ENCODE measurements at places on chromosomes 5 and 9.

GRCh38 chr5:90560771-90561170 lies 2.2 kb downstream of the ADGRV1 start:
- no peak for DNase-seq

GRCh38 chr5:84474126-84474525 lies 89.4 kb upstream of the EDIL3 start:
- no peak for DNase-seq

DNA sequence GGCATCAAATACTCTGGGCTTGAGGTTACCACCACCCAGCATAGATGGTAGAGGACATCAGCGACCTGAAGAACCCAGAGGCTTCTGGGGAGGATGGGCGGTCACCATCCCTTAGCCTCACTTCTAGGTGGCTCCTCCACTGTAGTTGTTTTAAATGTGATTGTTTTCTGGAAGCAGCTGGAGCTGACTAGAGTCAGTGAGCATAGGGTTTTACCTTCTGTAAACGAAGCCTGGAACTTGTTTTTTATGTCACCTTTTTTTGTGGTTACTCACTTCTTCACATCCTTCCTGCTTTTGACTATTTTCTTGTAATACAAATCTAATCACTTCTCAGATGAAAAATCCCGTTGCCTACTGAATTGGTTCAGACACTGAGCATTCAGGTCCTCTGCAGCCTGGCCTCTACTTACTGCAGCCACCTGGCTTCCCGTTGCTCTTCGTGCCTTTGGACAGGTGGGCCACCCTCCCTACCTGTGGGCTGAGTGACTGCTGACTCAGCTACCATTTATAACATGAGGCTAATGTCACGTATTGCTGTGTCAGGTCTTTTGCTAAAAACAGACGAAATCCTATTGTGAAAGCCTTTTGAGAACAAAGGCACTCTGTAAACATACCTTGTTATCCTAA lies 167.8 kb downstream of the MAN2A1 start:
- DNase-seq = no peak

DNA sequence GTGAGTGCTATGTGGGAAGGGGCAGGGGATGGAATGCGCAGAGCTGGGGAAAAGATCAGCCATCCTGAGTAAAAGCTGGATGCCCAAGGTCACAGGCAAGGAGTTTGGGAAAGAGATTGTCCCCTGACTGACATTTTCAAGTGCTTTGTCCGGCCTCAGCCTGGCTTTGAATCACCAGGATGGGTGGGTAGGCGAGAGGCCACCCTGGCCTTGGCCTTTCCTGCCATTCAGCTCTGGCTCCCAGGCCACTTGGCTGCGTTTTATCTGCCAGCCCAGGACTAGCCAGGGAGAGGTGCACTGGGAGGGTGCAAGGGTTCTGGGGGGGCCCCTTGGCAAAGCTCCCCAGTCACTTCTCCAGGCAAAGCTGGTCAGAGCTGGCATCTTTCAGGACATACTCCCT lies 37.4 kb upstream of the SYNPO start:
- no peak for DNase-seq

- no peak for DNase-seq
Observed at GRCh38 chr5:84343171-84343570, 41.5 kb downstream of the EDIL3 start.

GRCh38 chr9:18429070-18429469 lies 44.9 kb upstream of the ADAMTSL1 start:
- no peak for DNase-seq

- no peak for DNase-seq
Observed at GRCh38 chr5:24547132-24547531, 97.6 kb downstream of the CDH10 start.

DNA sequence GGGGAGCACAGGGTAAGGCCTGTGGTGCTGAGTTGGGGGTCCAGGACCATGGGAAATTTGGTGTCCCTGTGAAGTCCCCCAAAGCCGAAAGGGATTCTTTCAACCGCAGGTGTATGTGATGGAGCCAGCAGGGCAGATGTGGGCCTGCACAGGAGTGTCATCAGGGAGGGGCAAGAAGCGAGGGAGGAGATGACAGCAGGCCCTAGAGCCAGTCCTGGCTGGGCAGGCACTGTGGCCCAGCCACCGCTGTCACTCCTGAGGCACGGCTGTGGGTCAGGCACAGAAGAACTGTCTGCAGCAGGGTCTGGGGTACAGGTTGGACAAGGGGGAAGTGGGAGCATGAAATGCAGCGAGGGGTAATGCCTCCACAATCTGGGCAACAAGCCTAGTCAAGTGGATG lies 4.8 kb downstream of the HK3 start:
- DNase-seq = no peak

Data from endothelial cell (in vitro differentiated cells).